ENCODE measurements at places on chromosomes 1 and 21. TPM values are rescaled to one million over a fixed set of nuclear protein-coding genes. Genes with fewer than 3 reads are reported as not detected.
A peak's percentile ranks its signal among the peaks of the same experiment; 100 is the strongest.

GRCh38 chr1:50292276-50292675 is 131.0 kb downstream of the DMRTA2 start:
- DNase-seq: no peak

DNA sequence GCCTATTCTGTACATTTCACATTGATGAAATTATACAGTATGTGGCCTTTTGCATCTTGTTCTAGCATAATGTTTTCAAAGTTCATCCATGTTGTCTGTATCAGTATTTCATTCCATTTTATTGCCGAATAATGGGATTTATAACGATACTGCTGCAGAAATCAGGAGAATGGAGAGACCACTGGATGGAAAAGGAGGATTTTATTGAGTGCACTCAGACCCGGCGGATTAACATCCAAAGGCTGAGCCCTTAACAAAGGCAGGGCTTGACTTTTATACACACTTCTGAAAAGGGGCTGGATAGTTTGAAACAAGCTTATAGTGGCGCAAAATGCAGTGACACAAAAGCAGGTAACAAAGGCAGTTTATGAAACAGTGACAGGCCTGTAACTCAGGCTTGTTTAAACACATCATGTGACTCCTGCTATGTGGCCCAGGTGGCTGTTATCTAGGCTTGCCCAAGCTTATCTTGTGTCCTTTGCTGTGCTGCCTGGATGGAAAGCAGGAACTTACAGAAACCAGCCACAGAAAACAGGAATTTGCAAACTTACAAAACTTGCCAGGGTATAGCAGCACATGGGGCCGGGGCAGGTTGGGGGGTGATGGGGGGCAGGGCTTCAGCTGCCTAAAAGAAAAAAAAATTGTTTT is 32.8 kb upstream of the KCNJ15 start:
- no peak for DNase-seq

DNA sequence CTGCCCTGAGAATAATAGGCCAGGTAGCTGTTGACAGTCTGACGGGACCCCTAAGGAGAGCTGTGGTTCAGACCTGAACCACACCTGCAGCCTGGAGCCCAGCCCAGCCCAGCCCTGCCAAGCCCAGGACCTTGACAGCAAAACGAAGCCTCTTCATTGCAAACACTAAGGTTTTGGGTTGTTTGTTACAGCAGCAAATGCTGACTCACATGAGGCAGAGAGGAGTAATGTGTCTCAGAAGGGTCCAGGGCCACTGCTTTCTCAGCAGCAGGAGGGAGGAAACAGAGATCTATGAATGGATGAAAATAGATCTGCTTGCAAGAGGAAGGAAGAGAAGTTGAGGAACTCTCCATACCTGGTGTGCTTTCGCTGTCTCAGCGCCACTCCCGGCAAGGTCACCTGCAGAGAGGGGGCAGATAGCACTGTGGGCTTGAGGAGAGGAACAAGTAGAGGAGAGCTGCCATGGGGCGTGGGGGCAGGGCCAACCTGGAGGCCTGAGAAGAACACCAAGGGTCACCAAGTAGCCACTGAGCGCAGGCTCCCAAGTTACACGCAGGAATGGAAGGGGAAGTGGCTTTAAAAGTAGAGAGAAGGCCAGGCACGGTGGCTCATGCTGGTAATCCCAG is 127.2 kb downstream of the ZNF281 start:
- DNase-seq: no peak

The OR2T33 gene
- not detected for total RNA-seq

The OLIG2 gene
- not detected for total RNA-seq

DNA sequence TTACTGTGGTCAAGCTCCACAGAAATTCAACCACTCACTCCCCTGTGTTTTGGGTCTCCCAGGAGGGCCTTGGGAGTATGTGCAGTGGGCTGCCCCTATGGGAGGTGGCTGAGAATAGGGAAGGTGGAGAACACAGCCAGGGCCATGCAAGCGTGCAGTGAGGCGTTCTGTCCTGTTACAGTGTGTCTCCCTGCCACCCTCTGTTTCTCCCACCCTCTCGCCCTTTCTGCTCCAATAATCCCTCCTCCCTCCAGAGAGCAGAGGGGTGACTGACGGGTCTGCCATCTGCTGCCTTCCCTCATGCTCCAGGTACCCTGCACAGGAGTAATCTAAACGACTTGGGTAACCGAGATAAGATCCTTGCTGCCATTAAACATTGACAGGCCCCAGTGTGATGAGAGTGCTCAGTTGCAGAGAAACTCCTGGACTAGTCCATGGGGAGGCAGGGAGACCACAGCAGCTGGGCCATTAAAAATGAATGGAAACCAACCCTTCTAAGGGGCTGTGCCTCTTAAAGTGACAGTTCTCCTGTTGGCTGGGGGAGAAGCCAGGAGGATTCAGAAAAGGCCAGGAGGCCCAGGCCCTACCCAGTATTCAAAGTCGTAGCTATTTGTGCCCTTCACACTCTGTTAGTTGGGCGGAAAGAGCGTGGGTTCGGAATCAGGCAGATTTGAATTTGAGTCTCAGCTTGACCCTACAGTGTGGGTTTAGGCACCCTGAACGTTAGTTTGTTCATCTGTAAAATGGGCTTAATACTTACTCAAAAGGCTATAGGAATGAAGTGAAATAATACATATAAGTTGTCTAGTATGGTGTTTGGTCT is 22.4 kb upstream of the BTG2 start:
- DNase-seq: no peak

GRCh38 chr21:29403922-29404538 is 105.3 kb downstream of the BACH1 start:
- DNase-seq: no peak

The ETV3L gene
- total RNA-seq: not detected

The TNFRSF18 gene
- 33.9 TPM for total RNA-seq

GRCh38 chr1:30657131-30658013 is 66.0 kb downstream of the MATN1 start:
- DNase-seq: no peak

The AXDND1 gene
- total RNA-seq: 0.40 TPM

The CBR3 gene
- 24.4 TPM for total RNA-seq

DNA sequence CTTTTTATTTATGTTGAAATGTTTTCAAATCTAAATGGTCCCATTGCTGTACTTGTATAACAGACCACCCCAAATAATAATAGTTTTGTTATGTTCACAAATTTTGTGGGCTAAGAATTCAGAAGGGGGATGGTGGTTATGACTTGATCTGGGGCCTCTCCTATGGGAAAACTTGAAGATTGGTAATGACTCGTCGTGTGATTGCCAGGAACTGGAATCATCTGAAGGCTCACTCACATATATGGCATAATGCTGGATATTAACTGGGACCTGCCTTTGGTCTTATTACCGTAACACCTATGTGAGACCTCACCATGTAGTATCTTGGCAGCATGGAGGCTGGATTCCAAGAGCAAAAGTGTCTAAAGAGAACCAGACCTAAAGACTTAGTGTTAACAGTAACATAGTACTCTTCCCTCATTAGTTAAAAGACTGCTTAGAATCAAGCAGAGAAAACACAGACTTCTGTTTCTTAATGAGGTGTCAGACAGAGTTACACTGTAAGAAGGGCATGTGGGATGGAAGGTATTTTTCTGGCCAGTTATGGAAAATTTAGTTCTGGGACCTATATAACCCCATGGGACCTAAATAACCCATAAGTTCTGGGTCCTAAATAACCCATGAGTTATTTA is 11.9 kb downstream of the LYPLAL1 start:
- no peak for DNase-seq

DNA sequence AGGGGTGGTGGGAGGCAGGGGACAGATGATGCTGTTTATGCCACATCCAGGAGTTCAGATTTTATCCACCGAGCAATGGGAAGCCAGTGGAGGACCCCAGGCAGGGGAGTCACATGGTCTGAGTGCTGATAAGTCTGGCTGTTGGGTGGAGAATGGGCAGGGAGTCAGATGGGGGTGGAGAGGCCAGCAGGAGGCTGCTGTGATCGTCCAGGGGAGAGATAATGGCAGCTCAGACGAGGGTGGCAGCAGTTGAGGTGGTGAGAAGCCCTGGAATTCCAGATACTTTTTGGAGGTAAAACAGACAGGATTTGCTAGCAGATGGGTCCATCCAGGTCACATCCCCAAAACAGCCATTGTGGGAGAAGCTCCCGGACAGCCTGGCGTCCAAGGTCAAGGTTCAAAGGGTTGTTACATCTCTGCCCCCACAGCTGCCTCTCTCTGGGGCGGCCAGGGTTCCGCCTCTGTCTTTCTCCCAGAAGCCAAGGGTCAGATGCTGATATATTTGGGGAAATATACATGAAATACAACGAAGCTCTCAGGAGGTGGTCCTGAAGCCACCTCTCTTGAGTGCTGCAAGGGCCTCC is 252.1 kb upstream of the TMEM51 start:
- no peak for DNase-seq

DNA sequence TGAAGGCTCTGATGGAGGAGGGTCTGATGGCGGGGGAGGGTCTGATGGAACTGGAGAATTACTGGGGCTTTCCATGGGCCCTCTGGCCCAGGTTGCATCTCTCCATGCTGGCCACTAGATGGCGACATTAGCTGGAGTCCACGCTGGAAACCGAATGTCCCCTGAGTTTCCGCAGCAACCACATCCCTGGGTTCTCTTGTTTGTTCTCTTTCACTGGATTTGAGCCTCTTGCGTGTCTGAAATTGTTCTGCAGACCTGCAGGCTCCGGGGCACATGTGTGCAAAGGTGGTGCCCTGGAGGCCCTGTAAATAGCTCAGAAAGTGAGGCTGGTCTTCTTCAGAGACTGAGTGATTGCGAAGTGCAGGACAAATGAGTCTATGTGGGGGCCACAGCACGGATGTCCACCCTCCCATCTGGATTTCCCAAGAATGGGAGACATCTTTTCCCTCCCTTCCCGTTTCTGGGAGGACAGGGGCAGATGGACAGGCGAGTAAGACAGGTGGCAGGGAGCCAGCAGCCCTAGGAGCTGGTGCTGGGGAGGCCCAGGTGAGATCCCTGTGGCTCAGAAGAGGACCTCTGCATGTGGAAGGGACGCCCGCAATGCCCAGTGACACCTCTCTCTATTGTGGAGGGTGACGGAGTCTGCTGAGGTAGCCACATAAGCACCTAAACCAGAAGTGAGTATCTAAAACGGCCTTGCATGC is 73.2 kb upstream of the ABCG1 start:
- peak; percentile 76 for DNase-seq

DNA sequence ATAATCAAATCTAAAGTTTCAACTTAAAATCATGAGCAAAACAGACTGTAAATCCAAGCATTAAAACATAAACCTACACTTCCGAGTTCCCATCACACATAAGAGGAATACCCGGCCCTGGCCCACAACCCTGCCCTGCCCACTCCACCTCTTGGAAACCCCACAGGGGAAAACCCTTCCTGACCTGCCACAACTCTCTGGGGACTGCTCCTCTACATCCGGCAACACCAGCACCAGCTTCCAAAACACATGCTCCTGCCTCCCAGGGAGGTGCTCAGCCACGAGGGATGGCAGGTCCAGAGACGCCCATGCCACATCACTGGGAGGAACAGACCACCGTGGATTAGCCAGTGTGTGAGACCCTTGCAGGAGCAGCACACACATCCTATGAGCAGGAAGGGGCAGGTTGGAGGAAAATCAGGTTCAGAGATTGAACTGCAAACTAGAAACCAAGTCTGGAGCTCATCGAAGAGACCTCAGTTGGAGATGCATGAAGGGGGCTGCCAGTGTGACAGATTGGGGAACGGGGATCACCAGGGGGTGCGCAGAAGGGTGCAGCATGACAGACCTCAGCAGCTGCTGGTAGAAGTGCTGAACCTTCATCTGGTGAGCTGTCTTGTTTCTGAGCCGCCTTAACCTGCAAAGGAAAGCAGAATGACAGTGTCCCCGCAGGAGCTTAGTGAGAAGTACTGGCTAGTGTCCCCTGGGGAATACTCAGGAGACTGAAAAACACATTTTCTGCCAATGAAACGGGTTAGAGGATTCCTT is 25.8 kb upstream of the LSS start:
- DNase-seq: no peak

The KCNN3 gene
- not detected for total RNA-seq

DNA sequence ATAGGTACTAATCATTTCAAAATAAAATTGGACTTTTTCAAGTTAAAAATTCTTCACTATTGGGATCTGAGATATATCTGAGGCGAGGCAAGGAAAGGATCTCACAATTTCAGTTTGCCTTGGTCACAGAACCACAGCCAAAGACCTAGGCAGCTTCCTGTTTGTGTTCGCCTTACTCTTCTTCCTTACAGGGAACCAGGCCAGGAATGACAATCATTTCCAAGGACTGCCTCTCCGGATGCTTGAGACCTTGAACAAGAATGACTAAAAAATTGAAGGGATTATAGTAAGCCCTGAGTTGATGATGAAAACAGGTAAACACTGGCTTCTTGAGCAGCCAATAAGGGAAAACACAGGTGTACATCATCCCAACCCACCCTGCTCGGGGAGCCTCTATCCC is 35.2 kb upstream of the SERBP1 start:
- no peak for DNase-seq

GRCh38 chr1:15036101-15036500 is 117.4 kb upstream of the TMEM51 start:
- DNase-seq: no peak

- DNase-seq: no peak
Observed at GRCh38 chr1:234526922-234527321, 47.9 kb upstream of the TARBP1 start.

DNA sequence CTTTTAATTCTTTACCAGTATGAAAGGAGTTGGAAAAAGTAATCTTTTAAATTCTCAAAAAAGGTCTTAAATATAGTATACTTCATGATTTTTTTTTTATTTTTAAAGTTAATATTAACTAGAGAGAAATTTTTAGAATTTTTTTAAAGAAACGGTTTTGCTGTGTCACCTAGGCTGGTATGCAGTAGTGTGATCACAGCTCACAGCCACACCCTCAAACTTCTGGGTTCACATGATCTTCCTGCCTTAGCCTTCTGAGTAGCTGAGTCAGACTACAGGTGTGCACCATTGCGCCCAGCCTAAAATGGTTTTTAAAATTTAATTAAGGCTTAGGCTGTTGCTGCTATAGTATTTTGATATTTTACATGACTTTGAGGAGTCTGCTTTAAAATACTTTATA is 52.4 kb downstream of the TLCD4 start:
- DNase-seq: no peak

The CYP4A11 gene
- not detected for total RNA-seq

DNA sequence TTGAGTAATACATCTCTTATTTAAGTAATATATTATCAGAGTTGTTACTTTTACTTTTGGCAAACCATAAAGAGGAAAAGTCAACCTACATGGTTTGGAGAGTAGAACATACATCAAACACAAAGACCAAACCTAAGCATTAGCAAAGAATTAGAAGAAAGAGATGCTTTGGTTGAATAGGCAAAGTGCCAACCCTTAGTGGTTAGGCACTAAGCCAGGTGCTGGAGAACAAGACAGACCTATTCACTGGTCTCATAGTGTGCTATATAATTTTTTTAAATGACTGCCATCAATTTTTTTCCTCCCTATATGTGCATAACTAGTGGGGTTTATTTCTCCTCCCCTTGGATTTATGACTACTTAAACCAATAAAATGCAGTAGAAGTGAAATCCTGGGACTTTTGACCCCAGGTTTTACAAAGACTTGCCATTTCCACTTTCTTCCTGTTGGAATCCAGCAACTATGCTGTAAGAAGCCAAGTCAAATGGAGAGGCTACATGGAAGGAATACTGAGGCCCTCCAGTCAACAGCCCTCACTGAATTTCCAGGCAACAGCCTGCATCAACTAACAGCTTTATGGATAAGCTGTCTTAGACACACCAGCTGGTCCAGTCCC is 69.8 kb upstream of the HAO2 start:
- no peak for DNase-seq

- no peak for DNase-seq
Observed at GRCh38 chr1:201060586-201060985, 37.1 kb upstream of the KIF21B start.
